ENCODE measurements at places on chromosomes 13 and 19. TPM values are rescaled to one million over a fixed set of nuclear protein-coding genes. Genes with fewer than 3 reads are reported as not detected.

- no peak for ATAC-seq
Measured at GRCh38 chr19:48085904-48086864, 24.4 kb downstream of the PLA2G4C start.

DNA sequence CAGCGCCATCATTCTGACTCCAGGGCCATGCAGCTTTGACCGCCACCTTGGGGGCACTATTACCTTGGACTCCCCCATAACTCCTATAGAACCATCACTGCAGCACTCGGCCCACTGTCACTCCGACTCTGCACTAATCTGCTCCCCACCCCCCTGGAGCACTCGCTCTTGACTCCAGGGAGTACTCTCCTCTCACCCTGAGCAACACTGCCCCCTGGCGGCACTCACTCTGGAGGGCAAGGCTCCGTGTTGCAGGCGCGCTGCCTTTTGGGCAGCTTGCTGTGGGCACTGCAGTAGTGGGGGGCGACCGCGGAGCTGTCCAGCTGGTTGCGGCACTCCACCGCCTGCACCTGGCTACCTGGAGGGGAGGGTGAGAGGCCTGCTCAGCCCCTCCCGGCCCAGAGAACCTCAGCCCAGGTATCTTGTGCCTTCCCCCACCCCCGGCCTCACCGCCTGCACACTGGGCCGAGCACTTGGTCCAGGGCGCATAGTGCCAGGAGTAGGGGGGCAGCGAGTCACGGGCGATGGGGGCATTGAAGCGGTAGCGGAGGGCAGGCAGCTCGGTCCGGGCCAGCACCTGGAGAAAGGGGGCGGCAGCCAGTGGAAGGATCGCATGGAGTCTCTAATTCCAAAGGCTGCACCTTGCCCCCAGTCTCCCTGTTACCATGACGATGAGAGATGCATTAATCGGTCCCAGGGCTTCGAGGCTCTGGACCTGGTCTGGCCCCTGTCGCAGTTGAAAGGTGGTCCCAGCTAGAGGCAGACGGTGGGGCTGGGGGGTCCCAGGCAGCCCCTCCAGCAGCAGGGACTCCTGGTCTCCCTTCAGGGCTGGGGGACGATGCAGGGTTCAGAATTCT is 8.9 kb upstream of the MYO1F start:
- no peak for ATAC-seq

DNA sequence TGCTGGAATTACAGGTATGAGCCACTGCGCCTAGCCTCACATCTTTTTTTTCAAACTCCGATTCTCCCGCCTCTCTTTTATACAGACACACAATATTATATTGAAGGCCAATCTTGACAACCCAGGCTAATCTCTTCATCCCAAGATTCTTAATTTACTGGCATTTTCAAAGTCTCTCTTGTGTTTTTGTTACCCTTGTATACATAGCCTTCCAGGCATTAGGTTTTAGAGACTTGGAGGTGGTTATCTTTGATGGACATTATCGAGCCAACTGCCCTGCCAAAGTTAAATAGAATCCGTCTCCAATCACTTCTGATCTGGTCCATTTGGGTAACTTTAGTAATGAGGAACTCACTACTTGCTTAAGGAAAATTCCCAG is 14.4 kb upstream of the CYP2A7 start:
- no peak for ATAC-seq

- no peak for ATAC-seq
Measured at GRCh38 chr13:80400865-80401426, 60.0 kb upstream of the SPRY2 start.

Gene FCER2
- not detected for total RNA-seq

DNA sequence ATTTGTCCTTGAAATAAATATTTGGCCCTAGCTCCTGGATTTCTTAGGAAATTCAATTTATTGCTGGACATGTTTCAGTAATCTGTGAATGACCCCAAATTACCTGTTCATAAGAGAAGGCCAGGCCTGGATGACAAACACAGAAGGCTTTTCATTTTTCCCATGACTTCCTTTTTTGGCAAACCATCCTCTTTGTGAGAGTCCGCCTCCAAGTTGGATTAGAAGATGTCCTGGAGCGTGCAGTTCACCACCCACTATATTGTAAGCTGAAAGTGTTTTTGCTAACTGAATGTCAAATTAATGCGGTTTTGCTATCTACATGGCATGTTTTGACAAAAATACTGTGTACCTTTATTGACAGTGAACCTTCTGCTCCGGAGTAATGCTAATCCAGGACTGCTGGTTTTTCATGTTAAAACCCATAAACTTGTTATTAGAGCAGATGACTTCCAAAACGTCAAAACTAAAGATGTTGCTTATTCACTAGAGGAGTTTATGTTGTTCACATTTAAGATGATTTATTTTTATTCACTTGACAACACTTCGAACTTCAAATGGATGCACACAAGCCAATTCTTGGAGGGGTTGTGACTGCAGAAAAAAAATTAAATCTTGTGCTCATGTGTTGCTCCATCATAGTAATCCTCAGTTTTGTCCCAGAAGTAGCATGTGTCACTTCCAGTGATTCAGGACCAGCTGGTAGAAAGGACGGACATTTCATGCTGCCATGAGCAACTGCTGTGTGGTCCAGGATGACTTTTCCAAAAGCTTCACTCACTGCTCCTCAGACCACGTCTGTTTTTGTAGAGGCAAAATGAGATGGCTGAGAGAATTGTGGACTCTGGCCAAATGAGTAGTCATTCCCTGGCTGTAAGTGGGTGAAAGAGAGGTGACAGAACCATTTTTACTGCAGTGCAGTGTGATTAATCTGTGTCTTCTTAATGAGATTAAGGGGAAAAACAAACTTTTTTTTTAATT is 71.0 kb downstream of the ITGBL1 start:
- ATAC-seq: peak; percentile 80

Gene PPM1N
- total RNA-seq: 3.2 TPM
